Umbilical cord (tissue), 2 donors: ENCODE measurements at places on chromosomes 1 and 21.
A peak's percentile ranks its signal among the peaks of the same experiment; 100 is the strongest.

GRCh38 chr1:25245809-25246599 lies 1.2 kb downstream of the RSRP1 start:
- no peak for DNase-seq

- peak; percentile 78 for DNase-seq
These were observed 526 bp upstream of the SLC25A24 start for GRCh38 chr1:108200687-108201051.

- DNase-seq = peak; percentile 67
These were observed 61.4 kb downstream of the OLFML2B start for GRCh38 chr1:161962091-161962887.

DNA sequence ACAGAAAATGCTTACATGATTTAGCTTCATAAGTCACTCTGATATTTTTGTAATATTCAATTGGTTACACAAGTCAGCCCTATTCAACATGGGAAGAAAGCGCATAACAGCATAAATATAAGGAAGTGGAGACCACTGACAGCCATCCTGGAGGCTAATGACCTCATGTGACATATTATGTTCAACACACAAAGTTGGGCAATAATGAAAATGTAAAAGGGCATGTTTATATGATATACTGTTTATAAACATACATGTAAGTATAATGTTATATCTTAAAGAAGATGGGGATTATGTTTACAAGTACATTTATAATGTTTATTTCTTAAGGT lies 30.2 kb downstream of the EVI5 start:
- DNase-seq = no peak

GRCh38 chr1:231893400-231894102 lies 267.0 kb downstream of the DISC1 start:
- no peak for DNase-seq

DNA sequence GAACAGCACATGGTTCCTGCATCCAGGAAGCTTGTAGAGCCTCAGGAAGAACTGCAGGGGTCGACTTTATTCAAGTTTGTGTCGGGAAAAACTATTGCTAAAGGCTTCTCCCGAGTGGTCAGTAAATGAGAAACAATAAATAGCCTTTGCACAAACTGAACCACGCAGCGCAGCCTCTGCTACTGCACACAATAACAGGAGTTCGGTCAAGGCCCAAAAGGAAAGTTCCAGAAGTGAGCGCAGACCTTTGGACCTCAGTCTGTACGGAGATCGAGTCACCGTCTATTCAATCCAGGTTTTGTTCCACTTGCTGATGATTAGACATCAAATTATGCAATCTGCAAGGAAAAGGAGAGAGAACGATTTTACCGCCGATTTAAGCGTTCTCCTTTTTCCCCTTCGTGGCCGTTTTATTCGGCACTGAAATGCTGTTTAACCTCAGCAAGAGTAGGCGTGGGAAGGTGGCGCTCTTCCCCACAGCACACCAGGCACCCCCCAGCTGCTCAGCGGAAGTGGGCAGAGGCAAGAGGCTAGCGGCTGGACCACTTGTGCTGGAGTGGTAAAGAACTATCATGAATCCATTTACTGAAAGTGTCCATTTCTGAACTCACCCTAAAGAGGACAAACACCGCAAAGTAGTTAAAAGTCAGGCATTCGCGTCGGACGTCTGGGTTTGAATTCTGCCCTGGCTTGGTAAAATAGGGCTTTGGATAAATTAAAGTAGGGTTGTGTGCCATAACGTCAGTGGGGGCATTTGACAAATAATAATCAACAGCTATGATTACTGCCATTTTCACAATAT lies 6.1 kb upstream of the LHX8 start:
- no peak for DNase-seq
